CD4-positive, alpha-beta T cell treated with Interleukin-12 subunit alpha and Interleukin-12 subunit beta, for 1 hour (primary cell): ENCODE measurements at places on chromosomes 11 and 22.

DNA sequence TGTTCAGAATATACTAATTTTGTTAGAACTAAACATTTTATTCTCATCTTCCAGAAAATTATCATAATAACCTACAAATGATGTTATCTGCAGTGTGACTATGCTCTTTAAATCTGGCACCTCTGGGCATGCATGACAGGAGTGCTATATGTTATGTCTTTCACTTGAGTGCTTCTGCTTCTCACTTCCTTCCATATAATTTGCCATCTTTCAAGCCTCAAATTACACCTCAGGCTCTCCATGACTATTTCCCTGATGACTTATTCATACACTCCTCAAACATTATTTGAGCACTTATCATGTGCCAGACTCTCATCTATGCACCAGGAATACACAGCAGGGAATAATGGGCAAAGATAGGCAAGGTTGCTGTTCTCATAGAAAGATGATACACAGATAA lies 219.3 kb upstream of the POU2AF2 start:
- no peak for DNase-seq

GRCh38 chr11:14813516-14813915 lies 78.5 kb downstream of the CYP2R1 start:
- DNase-seq = no peak

- no peak for DNase-seq
Measured at GRCh38 chr11:127640561-127641451, 640.2 kb upstream of the KIRREL3 start.

- peak; percentile 7 for DNase-seq
Measured at GRCh38 chr11:17978553-17979287, 34.1 kb downstream of the SERGEF start.

- DNase-seq = no peak
Measured at GRCh38 chr22:37647928-37648327, 8.5 kb downstream of the SH3BP1 start.

- DNase-seq = no peak
Measured at GRCh38 chr22:46834021-46834737, 71.7 kb downstream of the TBC1D22A start.

DNA sequence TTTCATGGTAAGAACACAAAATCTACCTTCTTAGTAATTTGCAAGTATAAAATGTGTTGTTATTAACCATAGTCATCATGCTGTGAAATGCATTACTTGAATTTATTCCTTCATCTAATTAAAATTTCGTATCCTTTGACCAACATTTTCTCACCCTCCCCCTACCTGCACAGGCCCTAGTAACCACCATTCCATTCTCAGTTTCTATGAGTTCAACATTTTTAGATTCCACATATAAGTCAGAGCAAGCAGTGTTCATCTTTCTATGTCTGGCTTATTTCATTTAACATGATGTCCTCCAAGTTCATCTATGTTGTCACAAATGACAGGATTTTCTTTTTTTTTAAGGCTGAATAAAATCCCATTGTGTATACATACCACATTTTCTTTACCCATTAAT lies 43.5 kb upstream of the CCDC179 start:
- DNase-seq = no peak

DNA sequence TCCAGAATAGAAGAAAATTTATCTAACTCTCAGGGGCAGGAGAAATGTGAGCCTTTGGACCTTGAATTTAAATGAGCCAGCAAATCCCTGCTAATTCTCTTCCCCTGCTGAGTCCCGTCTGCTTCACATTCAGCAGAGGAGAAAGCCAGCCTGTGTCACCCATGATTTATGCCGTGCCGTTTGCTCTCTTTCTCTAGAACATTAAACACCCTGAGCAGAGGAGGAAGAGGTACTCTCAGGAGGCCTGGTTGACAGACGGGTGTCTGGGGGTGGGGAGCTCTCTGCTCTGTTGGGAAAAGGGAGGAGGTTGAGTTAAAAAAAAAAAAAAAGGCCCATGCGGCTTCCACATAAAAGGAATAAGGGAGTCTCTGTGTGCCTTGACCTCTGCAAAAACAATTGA lies 11.3 kb upstream of the MTMR3 start:
- DNase-seq = no peak

GRCh38 chr11:45922425-45923082 lies at the start of gene LARGE2:
LARGE2 (plus strand) TSS chr11:45922656; CDS start chr11:45922883, 227 bp downstream.
- peak; percentile 46 for DNase-seq

DNA sequence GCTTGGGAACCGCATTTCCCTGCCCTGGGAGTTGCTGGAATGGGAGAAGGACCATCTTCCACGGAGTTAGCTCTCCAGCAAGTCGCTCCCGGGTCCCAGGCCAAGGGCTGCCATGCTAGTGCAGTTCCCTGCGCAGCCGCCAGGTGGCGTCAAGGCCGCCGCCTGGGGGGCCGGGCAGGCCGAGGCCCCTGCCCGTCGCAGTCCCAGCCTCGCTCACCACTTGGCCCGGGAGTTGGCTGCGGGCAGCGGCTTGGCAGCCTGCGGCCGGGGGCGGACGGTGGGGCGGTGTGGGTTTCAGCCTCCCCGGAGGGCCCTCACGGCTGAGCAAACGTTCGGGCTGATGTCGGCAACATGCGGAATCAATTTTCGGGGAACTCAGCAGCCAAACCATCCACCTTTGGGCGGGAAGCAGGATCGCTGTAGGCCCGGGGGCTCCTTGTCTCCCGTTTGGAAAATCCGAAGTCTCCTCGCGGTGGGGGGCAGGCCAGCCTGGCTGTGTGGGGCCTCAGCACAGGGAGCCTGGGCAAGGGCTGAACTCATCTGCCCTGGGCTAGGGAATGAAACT lies 415.1 kb downstream of the SOX6 start:
- DNase-seq = no peak

DNA sequence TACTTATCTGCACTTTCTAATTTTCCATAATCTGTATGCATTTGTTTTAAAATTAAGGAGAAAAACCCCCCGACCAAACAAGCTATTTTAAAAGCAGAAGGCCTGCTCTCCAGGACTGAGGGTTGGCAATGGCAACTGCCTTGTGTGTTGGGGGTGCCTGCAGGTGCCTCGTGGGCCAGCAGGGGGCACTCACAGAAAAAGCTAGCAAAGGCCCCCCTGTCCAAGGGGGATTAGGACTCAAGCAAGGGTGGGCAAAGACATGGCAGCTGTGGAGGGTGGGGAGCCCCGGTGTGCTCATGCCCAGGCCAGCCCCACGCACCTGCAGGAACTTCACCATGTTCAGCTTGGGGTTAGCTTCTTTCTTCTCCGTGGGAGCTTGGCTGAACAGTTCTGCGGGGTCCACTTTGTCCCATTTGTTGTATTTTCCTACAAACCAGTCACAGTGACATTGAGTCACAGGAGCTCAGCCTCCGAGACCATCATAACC lies 10.3 kb downstream of the TOP3B start:
- peak; percentile 53 for DNase-seq

GRCh38 chr11:614623-615503 lies 887 bp downstream of the IRF7 start:
- DNase-seq = no peak

GRCh38 chr11:44518968-44519550 lies 46.4 kb upstream of the CD82 start:
- no peak for DNase-seq

DNA sequence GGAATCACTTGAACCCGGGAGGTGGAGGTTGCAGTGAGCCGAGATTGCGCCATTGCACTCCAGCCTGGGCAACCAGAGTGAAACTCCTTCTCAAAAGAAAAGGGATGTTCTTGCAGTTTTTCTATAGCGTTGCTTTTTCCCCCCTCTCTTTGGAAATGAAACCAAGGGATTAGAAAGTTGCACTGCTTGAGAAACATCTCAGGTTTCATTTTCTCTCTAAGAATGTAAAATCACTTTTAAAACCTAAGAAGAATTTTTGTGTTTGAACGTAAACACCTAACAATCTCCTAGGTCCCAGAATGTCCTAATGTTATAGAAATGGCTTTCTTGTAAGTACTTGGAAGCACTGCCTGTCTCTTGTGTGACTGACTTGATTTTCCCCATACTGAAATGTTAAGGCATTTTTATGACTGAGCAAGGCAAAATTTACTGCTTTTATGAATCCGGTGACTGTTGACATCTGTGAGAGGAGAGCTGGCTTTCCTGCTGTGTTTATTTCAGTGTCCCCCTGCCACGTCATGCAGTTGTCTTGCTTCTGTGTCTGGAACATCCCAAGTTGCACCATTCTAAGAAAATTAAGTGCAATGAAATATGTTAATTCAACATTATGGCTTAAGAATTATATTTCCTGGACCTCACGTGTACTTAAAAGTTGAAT lies 37.7 kb downstream of the NF2 start:
- no peak for DNase-seq

- no peak for DNase-seq
Measured at GRCh38 chr22:49292909-49293308, 534.8 kb downstream of the BRD1 start.

- DNase-seq = no peak
Measured at GRCh38 chr11:65058012-65058411, 341 bp downstream of the NAALADL1 start.

DNA sequence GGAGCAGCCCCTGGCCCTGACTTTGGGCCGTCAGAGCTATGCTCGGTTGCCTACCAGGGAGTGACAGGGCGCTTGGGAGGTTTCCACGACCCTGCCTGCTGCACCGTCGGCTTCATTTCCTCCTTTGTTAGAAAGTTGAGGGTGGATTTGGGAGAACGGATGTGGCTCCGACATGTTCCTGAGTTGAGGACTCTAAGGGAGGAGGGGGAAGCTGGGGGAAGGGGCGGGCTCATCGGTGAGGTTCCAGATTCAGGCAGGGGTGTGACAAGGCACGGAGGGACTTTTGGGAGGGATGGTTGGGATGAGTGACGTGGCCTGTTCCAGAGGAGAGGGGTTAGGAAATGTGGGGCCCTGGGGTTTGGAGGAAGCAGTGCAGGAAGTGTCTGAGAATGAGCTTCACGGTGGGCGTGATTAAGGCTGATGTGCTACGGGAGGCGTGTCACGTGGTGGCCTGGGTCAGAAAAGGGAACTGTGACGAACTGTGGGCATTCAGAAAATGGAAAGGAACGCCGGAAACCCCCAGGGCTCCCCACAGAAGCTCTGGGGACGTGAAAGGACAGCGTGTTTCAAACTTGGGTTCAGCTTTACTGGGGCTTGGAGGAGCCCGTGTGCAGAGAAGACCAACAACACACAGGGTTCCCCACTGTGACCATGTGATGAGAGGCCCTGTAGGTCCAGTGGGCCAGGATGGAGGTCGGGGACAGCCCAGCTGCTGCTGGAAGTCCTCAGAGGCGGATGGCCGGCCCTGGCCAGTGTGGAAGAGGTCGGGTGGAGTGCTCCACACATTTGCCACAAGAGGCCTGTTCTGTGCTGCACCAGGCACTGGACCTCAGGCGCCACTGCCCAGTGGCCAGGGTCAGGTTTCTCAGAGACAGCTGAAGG lies 2.8 kb downstream of the PARVB start:
- DNase-seq = peak; percentile 86

GRCh38 chr22:45212306-45212709 lies 28.4 kb downstream of the KIAA0930 start:
- DNase-seq = no peak

- DNase-seq = peak; percentile 71
Measured at GRCh38 chr11:105071089-105071732, 26.1 kb upstream of the CARD16 start.

GRCh38 chr11:62574363-62575071 lies 826 bp upstream of the EEF1G start:
- DNase-seq = no peak

DNA sequence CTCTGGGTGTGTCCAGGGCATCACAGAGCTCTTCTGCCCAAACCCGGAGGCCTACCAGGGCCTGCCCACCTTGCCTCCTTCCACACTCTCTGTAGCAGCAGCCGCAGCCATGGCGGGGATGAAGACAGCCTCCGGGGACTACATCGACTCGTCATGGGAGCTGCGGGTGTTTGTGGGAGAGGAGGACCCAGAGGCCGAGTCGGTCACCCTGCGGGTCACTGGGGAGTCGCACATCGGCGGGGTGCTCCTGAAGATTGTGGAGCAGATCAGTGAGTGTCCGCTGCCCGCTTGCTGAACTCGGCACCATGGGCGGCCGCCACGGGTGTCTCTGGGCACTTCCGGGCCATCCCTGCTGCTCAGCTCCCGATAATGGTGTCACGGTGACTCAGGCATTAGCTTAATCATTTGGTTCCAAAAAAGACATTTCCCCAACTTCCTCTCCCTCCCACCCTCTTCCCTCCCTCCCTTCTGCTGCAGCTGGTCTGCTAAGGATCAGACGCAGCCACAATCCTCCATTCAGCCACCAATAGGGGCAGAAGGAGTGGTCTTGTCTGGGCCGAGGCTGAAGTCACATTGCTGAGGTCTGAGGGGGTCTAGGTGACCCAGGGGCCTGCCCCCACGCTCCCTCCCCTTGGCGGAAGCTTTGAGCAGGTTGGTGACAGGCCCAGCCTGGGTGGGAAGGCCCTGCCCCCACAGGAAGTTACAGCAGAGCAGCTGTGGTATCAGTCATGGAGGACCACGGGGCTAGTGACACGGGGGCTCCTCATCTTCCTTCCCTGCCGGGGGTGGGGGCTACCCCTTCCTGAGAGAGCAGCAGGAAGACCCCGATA lies 950 bp downstream of the FERMT3 start:
- peak; percentile 77 for DNase-seq

DNA sequence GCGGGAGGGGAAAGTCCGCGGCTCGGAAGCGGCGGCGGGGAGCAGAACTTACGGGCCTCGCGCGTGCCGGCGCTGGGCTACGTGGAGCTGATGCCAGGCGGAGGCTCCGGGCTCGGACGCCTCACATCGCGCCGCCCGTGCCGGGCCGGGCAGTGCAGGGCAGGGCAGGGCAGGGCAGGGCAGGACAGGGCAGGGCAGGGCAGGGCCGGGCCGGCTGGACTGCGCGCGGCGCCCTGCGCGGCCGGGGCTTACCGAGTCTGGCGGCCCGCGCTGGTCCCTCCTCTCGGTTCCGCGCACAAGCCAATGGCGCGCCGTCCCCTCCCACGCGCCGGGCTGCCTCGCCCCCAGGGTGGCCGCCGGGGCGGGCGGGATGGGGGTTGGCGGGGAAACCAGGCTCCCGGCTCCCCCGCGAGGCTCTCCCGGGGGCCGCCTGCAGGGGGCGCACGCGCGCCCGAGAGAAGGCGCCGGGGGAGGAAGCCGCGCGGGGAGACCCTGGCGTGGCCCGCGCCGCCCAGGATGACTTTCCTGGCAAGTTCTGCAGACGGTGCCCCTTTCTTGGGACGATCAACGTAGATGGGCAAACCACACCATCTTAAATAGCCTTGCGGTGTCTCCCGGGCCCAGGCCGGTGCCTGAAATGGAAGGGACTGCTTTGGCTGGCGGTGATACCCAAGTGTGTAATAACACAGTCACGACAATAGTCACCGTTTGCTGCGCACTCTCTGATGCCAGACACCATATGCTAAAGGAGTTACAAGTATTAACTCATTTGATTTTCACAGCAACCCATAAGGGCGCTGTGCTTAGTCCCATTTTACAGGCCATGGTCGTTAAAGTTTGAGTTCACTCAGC lies at the start of gene TP53I11:
TP53I11 (minus strand) TSS at position 259 of the 852 bp plus-strand sequence. CDS start 12,548 bp downstream, outside the sequence.
- peak; percentile 74 for DNase-seq

DNA sequence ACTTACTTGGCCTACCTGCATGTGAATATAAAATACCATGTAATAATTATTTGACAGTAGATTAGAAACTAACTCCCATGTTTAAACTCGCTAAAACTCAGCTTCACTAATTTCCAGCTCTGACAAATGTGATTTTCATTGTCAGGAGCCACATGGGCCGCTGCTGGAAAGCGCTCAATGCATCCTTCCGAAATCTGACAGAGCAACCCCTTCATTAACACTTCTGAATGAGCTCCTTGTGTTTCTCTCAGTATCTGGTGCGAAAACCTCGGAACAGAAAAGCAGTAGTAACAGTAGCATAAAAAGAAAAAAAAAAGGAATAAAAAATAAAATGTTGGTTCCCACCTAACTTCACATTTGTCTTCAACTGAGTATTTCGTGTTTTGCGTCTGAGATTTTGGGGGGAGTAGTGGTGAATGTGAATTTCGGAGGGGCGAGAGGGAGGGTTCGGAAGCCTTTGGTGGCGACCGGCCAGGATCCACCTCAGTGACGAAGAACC lies 710 bp downstream of the MTCH2 start:
- no peak for DNase-seq

GRCh38 chr11:95904009-95904650 lies 19.8 kb downstream of the MTMR2 start:
- DNase-seq = no peak
